ENCODE measurements at places on chromosomes 5 and 9.

- DNase-seq: no peak
Observed at GRCh38 chr9:89493671-89494070, 4.2 kb downstream of the SEMA4D start.

GRCh38 chr5:112793201-112793600, 55.5 kb downstream of the APC start:
- no peak for DNase-seq

GRCh38 chr5:154042766-154043165, 4.0 kb downstream of the MFAP3 start:
- no peak for DNase-seq

DNA sequence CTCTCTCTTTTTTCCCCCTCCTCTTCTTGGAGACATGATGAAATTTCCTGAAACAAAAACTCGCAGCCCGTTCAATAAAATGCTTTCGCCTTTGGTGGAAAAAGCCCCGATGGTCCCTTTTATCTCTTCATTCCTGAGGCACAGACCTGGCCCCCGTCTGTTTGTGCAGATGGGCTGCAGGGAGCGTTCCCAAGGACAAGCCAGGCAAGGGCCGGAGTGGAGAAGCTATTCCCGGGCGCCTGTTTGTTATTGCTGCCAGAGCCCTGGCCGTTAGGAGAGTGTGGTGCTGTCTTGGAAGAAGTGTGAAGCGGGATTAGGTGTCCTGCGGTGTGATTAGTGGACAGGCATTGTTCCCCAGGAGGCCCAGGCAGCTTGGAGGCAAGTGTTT, 71.9 kb downstream of the SMIM23 start:
- DNase-seq: no peak

DNA sequence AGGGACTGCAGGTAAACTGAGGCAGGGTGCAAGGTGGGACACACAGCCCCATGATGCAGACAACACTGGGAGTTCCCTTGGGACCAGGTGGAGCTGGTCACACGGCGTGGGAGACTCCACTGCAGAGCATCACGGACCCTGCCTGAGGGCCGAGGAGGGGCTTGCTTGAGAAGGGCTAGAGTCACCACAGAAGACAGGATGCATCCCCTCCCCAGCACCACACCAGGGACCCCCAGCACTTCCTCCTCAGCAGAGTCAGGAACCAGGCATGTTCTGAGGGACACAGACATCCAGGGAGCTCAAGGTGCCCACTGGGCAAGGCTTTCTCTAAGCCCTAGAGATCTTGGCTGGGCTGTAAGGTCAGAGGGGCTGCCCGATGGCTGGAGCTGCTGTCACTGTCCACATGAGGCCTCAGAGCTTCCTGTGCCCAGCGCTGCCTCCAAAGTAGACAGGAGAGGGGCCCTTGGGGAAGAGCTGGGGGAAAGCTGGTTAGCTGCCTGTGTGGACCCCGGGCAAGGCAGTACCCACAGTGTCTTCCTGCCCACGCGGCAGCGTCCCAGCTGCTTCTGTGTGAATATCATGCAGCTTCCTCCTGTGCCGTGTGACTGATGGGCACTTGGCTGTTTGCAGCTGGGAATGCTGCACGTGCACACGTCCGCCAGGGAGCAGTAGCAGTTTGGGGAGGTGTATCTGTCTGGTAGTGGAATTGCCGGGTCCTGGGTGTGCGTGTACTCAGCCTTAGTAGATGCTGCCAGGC, 176.6 kb downstream of the CACNA1B start:
- DNase-seq: no peak

GRCh38 chr5:143065185-143065965, 295.2 kb downstream of the ARHGAP26 start:
- no peak for DNase-seq

DNA sequence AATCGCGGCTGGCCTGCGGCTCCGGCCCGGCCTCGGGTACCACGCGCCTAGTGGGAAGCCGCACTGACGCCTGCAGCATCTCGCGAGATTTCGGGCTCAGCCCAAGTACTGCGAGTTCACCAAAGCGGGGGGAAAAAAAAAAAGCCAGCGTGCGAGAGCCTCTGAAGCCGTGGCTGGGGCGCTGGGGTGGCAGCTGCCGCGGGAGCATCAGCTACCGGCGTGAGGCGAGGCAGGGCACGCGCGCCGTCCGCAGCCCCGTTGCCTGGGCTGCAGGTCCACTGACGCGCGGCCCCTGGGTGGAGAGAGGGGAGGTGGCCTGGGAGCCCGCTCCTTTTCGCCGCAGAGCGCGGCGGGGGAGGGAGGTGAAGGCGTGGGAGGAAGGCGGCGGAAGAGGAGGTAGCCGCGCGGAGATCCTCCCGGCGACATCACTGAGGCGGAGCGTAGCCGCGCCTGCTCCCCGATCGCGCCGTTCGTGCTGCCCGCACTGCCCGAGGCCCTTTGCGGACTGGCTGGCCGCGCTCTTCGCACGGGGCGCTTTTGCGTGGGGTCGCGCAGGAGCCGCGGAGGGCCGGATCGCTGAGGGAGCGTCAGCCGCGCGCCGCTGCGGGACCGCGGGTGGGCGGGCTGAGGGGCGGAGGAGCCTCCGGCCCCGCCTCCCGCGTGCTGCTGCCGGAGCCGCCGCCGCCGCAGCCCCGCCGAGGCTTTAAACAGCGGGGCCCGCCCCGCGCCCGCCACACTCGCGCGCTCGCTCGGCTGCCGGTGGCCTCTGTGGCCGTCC, at the start of gene SLC12A2:
Gene SLC12A2 (plus strand): TSS at position 734 of the 778 bp plus-strand sequence. CDS start 189 bp downstream, outside the sequence.
- DNase-seq: peak; percentile 87

DNA sequence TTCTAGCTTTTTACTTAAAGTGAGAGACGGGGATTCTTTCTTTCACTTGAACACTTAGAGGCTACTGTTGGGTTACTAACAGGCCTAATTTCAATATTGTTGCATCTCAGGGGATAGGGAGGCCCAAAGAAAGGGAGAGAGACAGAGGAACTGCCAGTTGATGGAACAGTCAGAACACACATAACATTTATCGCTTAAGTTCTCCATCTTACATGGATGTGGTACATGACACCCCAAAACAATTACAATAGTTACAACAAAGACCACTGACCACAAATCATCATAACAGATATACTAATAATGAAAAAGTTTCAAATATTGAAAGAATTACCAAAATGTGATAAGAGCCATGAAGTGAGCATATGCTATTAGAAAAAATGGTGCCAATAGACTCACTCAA, 4.3 kb upstream of the RIC1 start:
- no peak for DNase-seq

GRCh38 chr9:91395553-91396471, 27.8 kb downstream of the NFIL3 start:
- no peak for DNase-seq
